ENCODE measurements at places on chromosomes 4 and X.

- DNase-seq, result no peak
Measured at GRCh38 chr4:114562176-114562904, 36.3 kb upstream of the UGT8 start.

GRCh38 chr4:147583876-147584275 is 33.3 kb upstream of the TMEM184C start:
- DNase-seq, result no peak

- DNase-seq, result no peak
Measured at GRCh38 chrX:131279617-131280016, 9.5 kb downstream of the IGSF1 start.

- DNase-seq, result no peak
Measured at GRCh38 chr4:181319629-181320028, 923.6 kb upstream of the TENM3 start.

GRCh38 chr4:132240081-132240480 is 909.0 kb upstream of the PCDH10 start:
- no peak for DNase-seq

DNA sequence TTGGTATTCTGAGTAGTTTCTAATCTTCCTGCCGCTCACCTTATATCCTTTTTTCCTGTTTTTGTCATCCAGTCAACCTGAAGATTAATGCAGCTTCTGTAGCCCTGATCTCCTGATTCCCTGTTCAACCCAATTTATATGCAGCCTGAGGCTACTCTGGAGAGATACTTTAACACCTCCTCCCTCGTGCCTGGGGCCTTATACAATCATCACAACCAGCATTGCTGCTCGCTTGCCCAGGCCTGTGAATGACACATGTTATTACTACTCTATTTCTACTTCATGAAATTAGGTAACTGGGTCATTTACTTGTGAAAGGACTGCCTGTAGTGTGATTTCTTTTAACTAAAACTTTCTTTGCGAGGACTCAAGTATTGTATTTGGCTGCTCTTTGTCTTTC is 33.7 kb upstream of the WDR17 start:
- no peak for DNase-seq

DNA sequence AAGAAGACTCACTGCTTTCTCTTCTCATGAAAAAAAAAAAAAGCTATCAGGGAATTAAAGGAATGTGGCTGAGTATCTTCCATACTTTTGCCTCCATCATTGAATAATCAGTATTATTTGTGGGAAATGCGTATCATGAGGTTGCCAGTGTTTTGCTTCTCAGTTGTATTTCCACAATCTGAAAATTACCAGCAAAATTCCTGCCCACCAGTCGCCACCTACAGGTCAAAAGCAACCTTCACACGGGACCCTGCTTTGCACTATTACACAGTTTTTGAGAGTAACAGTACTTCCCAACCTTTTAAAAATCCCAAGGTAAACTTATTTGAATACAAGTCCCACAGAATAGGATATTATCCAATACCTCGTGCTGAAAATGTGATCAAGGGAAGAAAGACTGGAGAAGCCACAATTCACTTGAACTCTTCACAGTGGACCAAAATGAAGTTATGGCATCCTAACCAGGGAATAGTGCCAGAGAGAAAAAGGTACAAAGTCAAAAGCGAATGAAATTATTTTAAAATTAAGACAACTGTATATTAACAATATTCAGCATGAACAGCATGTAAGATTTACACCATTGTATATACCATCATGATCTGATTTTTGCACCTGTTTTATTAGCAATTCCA is 30.4 kb downstream of the PGRMC1 start:
- DNase-seq, result no peak

DNA sequence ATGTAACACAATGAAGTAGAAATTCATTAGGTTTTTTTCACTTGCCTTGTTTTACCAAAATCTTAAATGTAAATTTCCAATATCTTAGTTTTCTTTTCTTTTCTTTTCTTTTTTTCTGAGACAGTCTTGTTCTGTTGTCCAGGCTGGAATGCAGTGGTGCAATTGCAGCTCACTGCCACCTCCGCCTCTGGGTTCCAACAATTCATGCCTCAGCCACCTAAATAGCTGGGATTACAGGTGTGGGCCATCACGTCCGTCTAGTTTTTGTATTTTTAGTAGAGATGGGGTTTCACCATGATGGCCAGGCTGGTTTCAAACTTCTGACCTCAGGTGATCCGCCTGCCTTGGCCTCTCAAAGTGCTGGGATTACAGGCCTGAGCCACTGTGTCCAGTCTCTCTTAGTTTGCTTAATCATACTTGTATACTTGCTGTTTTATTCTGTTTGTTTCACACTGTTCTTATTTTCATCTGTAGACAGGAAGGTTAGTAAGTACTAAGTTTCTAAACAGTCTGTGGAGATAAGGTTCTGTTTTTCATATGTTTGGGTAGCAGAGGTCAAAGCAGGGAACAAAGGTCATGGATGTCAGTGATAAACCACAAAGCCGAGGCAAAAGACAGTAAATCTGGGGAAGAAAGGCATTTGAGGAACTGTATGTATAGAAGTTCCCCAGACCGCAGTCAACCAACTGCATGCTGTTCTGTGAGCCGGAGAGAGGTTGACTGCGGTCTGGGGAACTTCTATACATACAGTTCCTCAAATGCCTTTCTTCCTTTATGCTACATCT is 129.1 kb downstream of the CBR4 start:
- peak; percentile 25 for DNase-seq

DNA sequence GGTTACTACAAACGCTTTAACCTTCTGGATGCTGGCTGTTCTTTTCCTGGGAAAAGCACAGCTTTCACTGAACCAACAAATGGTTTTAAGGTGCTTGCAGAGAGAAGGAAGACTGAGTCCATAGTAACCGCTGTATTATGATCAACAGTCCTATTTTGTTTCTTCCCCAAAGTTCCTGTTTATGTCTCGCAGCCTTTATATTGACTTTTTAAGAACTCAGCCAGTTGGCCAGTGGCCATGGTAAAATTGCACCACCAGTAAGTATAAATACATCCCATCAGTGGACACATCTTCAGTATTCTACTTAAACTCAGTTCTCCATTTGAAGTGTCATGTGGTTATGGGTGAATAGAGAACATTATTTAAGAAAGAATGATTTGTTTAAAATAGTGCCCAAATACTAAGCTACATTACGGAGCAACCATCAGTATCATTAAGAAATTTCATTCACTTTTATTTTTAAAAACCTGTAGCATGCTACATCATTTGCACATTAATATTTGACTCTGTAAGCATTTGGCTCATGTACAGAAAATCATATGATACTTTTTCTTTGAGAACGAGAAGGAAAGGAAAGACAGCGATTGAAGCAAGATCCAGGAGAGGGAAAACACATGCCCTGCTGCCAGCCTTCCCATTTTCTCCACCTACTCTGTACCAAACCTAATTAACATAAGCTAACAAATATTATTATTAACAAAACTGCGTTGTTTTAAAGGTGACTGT is 287.0 kb downstream of the ARHGAP24 start:
- DNase-seq, result no peak

- DNase-seq, result no peak
Measured at GRCh38 chr4:23413631-23414030, 476.2 kb downstream of the PPARGC1A start.
